ENCODE measurements at places on chromosomes 4 and X.

GRCh38 chrX:97199501-97199900, 315.8 kb downstream of the RPA4 start:
- DNase-seq = no peak
- H3K4me1 ChIP-seq = no peaks in the 10 kb centered on the region
- no peak overlapping the region for H3K4me3 ChIP-seq

- no peaks in the 10 kb centered on the region for H3K4me1 ChIP-seq
- no peak for DNase-seq
- no peaks in the 10 kb centered on the region for H3K36me3 ChIP-seq
- no peaks in the 10 kb centered on the region for H3K27me3 ChIP-seq
- H3K4me3 ChIP-seq = no peak overlapping the region
These were observed 592.0 kb upstream of the GALNTL6 start for GRCh38 chr4:171221181-171221580.

DNA sequence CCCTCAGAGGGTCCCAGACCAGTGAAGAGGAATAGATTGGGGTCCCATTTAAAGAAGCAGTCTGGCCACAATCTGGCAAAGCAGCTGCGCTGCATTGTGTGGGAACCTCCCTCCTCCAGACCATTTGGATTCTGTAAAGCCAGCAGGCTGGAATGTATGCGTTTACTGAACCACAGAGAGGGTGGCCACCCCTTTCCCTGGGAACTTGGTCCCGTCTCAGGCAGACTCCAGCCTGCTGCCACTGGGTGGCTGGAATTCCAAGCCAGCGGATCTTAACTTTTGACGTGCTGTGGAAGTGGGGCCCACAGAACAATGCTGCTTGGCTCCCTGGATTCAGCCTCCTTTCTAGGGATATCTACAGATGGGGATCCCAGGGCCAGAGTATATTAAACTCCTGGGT, 307.2 kb downstream of the DACH2 start:
- no peaks in the 10 kb centered on the region for H3K27me3 ChIP-seq
- H3K4me1 ChIP-seq = no peaks in the 10 kb centered on the region
- H3K27ac ChIP-seq = no peak overlapping the region
- DNase-seq = no peak

- H3K27ac ChIP-seq = no peak overlapping the region
- H3K27me3 ChIP-seq = no peaks in the 10 kb centered on the region
- H3K36me3 ChIP-seq = no peaks in the 10 kb centered on the region
- H3K4me3 ChIP-seq = no peak overlapping the region
- no peaks in the 10 kb centered on the region for H3K4me1 ChIP-seq
- DNase-seq = no peak
These were observed 17.2 kb downstream of the FLNA start for GRCh38 chrX:154357205-154357604.

Measured in Karpas-422 (cell line).